ENCODE measurements at places on chromosomes 5 and 9. TPM values are rescaled to one million over a fixed set of nuclear protein-coding genes. Genes with fewer than 3 reads are reported as not detected.

FGF1 gene
- 0.09 TPM for total RNA-seq

AMACR gene
- total RNA-seq, result 5.6 TPM

NPR3 gene
- 0.27 TPM for total RNA-seq

IFNA13 gene
- total RNA-seq, result not detected

GFPT2 gene
- 24.8 TPM for total RNA-seq

DAB2IP gene
- total RNA-seq, result 18.0 TPM

ALDH7A1 gene
- 39.6 TPM for total RNA-seq

NRARP gene
- 23.3 TPM for total RNA-seq

TRIM36 gene
- 0.36 TPM for total RNA-seq

ZNF618 gene
- total RNA-seq, result 9.7 TPM

PCDHGB2 gene
- total RNA-seq, result 2.0 TPM

CCDC171 gene
- total RNA-seq, result 0.81 TPM

LSM11 gene
- 9.0 TPM for total RNA-seq

CDH9 gene
- total RNA-seq, result not detected

GRIN1 gene
- 0.09 TPM for total RNA-seq

POLK gene
- total RNA-seq, result 29.7 TPM

PCDHGA6 gene
- 2.2 TPM for total RNA-seq

PLAC8L1 gene
- total RNA-seq, result 0.38 TPM

ABO gene
- total RNA-seq, result not detected

PROB1 gene
- 1.2 TPM for total RNA-seq

IFNA21 gene
- not detected for total RNA-seq

GNA14 gene
- 2.4 TPM for total RNA-seq

PCAT7 gene
- not detected for total RNA-seq

DDX31 gene
- 13.2 TPM for total RNA-seq

GMCL2 gene
- not detected for total RNA-seq

DEPDC1B gene
- total RNA-seq, result 4.7 TPM

ARHGAP26 gene
- total RNA-seq, result 18.8 TPM

FYB1 gene
- not detected for total RNA-seq

MLANA gene
- total RNA-seq, result not detected

DHFR gene
- 12.8 TPM for total RNA-seq

TPD52L3 gene
- total RNA-seq, result not detected

FGFR4 gene
- total RNA-seq, result 0.09 TPM

CDC20B gene
- total RNA-seq, result not detected

RAB3C gene
- not detected for total RNA-seq

BTNL8 gene
- not detected for total RNA-seq

LHX3 gene
- not detected for total RNA-seq

SPATA31C1 gene
- total RNA-seq, result not detected

Measured in endothelial cell of coronary artery (primary cell).